ENCODE measurements at places on chromosomes 5 and 9.

- DNase-seq, result no peak
Observed at GRCh38 chr9:108142504-108143201, 653.1 kb upstream of the KLF4 start.

DNA sequence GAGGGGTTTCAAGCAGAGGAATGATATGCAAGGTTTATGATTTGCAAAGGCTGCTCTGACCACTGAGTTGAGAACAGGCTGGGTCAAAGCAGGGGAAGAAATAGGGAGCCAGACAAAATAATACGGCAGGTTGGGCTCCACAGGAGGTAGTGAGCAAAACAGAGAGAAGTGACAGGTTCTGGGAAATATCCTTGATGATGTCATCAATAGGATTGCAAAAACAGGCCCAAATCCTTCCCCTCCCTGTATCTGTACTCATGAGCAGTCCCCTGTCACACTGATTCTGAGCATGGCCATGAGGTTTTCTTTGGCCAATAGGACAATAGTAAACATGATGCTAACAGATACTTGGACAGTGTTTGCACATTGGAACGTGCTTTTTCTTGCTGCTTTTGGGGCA is 471.8 kb upstream of the BRINP1 start:
- no peak for DNase-seq

DNA sequence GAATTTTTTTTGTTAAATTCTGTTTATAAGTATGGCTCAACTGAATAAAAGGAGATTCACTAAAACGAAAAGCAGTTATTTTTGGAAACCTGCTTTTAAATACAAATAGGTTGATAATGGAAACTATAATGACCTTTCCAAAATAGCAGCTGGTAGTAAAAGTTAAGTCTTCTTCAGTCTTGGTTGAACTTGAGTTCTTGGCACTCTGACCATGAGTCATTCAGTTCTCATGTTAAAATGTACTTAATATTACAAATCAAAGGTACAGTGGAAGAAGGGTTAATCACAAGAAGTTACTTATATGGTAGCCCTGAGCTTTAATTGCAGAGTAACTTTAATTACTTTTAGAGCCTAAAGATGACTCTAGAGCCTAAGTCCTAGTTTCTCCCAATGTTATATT is 62.1 kb downstream of the KLF9 start:
- DNase-seq, result no peak

GRCh38 chr5:145797336-145797735 is 37.8 kb downstream of the PRELID2 start:
- DNase-seq, result no peak

DNA sequence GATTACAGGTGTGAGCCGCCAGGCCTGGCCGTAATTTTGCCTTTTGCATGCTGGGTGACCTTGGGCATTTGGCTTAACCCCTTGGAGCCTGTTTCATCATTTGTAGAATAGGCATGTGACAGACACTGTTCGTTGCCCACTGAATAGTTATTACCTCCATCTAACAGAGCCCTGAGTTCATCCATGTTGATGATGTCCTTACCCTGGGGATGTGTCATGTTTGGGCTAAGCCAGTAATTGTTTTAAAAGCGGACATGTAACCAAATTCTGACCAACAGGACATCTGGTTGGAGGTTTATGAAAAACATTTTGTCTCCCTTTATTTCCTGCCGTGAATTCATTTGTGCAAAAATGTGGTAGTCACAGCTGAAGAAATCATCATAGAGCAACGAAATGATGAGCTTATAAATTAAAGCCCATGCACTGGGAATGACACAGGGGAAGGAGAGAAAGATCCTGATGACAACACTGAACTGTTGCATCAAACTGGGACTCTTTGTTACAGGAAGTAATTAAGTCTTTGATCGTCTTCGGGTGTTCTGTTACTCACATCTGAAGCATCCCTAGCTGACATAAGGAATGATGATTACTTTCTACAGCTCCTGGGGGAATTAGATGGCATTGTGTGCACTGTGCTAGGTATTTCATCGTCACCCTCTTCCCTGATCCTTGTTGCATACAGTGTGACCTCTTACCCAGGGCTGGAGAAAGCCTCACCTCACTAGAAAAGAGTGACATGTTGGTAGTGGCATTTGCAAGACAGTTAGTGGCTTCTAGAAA is 117.8 kb downstream of the FGF18 start:
- no peak for DNase-seq

DNA sequence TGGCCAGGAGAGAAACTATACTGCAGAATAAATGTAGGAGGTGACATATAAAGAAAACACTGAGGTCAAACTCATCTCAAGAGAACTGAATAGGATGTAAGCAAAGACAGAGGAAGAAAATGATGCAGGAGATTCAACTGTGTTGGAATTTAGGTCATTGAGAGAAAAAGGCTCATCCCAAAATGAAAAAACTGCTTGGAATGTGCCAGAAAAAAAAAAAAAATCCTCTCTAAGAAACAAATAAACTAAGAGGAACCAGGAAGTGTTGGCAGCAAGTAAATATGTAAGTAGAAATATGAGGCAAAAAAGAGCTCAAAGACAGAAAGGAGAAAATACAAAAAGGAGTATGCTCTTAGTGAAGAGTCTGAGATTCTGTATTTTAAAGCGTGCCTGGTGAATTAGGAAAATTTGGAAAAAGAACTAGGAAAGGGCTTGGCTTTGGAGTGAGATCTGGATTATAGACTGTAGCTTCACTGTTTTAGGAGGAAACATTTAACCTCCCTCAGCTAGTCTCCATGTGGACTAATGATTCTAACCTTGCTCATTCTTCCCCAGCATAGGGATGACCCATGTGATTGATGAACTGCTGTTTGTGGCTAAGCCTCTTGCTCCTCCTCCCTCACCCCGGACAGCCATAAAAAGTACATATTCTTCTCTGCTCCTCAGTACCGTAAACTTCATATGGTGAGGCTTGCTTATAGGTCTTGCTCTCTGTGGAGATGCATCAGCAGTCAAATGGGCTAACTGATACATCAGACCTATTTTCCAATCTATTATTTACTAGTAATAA is 185.6 kb upstream of the POU5F2 start:
- no peak for DNase-seq

DNA sequence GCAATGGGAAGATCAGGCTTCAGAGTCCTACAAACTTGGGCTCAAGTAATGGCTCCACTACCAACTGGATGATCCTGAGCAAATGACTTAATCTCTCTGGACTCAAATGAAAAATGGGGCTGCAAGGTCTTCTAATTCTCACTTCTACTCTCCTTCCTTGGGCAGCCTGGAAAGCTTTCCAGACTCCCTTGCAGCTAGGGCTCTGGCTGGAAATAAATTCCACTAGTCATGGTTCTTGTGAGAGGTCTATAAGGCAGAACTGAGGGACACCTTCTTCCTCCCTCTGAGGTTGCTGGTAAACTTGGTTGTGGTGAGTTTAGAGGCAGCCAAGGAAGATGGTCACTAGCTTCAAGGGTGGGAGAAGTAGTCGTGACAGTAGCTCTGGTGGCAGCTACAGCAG is 18.6 kb downstream of the DCANP1 start:
- no peak for DNase-seq

DNA sequence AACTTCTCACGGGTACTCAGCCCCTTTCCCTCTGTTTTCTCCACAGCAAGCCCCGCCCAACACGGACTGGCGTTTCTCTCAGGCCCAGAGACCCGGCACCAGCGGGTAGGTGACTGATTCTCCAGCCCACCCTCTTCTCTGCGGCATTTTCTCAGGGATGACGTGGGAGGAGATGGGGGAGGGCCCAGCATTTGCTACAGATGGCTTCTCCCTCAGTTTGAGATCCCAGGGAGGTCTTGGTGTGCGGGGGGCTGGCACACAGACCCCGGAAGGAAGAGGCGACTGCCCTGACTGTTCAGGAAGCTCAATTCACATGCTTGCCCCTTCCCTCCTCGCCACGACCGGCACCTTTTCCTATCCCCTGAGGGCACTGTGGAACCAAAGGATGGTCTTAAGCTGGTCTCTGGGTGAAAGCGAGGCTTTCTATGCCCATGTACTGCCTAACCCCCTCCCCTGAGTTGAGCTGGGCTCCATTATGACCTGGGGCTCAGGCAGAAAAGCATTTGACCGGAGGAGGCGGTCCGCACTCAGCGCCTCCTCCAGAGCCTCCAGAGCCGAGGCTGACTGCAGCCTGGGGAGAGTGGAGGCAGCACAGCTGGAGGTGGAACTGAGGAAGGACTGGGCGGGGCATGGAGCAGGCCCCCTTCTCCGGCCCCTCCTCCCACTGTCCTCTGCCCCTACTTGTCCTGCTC is 6.0 kb downstream of the PCDHGC5 start:
- DNase-seq, result no peak

DNA sequence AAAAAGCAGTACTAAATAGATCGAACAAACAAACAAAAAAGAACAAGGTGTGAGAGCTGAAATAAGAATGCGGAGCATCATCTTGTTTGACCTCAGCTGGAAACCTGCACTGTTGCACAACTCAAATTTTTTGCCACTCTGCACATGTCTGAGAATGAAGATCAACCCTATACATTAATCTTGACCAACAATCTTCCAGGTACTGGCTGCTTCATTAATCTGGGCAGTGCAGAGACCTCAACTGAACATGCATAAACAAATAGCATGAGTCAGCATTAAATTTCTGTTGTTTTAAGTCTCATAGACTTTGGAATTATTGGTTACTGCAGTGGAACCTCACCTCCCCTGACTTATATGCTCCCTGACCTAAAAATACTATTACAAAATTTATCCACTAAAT is 114.6 kb upstream of the FTMT start:
- DNase-seq, result no peak

DNA sequence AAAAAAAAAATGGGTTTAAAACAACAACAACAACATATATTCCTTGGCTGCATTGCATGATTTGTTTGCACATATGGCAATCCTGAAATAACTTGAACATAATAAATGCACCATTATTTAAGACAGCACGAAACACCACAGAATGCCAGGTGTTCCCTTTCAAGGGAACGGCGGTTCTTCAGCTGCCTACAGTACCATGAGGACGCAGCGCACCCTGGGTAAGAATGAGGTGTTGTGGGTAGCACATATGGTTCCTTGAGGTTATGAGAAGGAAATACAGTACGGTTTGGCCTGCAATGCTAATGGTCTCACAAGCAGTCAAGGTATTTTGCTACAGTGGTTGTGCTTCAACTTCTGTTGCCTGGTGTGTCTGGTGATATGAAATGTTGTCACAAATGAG is 174.8 kb downstream of the SLC12A2 start:
- no peak for DNase-seq

DNA sequence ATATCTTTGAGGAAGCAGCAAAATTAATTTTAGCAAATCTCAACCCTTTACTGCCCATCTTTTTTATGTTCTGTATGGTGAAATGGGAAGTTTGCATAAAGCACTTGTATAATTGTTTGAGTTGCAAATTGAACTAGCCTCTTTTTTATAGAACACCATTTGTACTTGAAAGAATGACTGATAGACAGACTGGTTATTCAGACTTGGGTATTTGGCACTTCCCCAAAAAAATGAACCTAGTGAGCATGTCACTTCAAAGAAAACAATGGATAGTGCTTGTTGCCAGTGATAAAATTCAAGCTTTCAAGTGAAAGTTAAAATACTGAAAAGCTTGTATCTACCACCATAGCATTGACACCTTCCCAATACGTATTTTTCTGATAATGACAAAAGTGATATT is 115.8 kb downstream of the ERCC6L2 start:
- DNase-seq, result no peak

GRCh38 chr9:73640971-73641370 is 489.3 kb downstream of the ANXA1 start:
- DNase-seq, result no peak

GRCh38 chr5:41176952-41177351 is 36.4 kb downstream of the C6 start:
- DNase-seq, result no peak

- no peak for DNase-seq
Observed at GRCh38 chr9:123550012-123550411, 194.0 kb downstream of the CRB2 start.

GRCh38 chr5:91670122-91670521 is 287.0 kb upstream of the ARRDC3 start:
- no peak for DNase-seq

GRCh38 chr5:142095035-142095434 is 13.5 kb upstream of the NDFIP1 start:
- DNase-seq, result peak; percentile 50

GRCh38 chr9:88593537-88594185 is 58.7 kb downstream of the NXNL2 start:
- peak; percentile 34 for DNase-seq

- no peak for DNase-seq
Observed at GRCh38 chr5:92635001-92635461, 946.0 kb downstream of the NR2F1-AS1 start.

DNA sequence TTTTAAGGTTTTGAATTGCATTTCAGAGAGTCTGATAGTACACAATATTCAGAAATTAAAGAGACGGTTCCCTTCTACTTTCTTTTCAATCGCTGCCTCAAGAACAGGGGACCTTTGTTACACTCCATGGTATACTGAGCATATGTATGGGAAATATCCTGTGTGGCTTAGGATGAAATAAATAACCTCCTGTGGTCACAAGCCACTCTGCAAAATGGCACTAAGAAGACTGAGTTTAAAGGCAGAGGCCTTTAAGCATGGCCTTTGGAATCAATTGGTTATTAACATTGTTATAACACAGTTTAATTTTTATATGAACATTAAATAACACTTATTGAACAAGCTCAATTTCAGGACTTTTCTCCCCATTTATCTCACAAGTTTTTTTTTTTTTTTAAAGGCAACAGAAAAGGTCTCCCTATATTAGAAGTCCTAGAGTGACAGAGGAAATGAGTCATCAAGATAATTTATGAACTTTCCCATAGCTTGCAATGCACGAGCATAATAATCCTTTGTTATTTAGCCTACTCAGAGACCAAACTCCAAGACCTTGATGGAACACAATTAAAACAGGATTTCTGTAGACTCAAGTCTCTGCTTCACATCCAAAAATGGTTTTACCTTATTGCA is 341.9 kb downstream of the TMEM167A start:
- DNase-seq, result no peak

- no peak for DNase-seq
Observed at GRCh38 chr9:94031946-94032345, 52.3 kb upstream of the PTPDC1 start.

- peak; percentile 29 for DNase-seq
Observed at GRCh38 chr9:129459547-129460322, 161.2 kb downstream of the C9orf50 start.

DNA sequence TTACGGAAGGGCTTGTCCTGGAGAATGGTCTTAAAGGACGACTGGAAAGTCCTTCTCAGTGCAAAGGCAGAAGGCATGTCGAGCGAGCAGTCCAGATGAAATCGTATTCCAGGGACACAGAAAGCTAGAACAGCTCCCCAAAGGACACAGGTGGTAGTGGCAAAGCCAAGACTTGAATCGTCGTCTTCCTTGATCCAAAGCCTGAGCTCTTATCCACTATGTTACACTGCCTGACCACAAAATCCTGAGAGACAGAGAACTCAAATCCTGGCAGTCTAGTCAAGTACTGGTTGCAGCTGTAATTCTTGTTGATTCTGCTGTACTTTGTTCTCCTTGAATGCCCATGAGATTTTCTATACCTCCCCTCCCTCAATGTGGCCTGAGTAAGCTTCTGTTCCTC is 198.7 kb downstream of the TARS1 start:
- no peak for DNase-seq

- DNase-seq, result no peak
Observed at GRCh38 chr5:173765029-173765644, 123.0 kb upstream of the CPEB4 start.

GRCh38 chr5:79728396-79728795 is 38.8 kb downstream of the CMYA5 start:
- DNase-seq, result no peak

Measured in activated CD4-positive, alpha-beta T cell treated with anti-CD3 and anti-CD28 coated beads, Interleukin-2, amount 50 U/mL, for 1 hour (primary cell).